ENCODE measurements at places on chromosomes 13 and 19.

GRCh38 chr13:46595136-46595884, 42.3 kb downstream of the LRCH1 start:
- no peak overlapping the region for H3K4me3 ChIP-seq
- H3K27me3 ChIP-seq, result no peaks in the 10 kb centered on the region
- peaks cover 81% of the 10 kb centered on the region for H3K4me1 ChIP-seq

DNA sequence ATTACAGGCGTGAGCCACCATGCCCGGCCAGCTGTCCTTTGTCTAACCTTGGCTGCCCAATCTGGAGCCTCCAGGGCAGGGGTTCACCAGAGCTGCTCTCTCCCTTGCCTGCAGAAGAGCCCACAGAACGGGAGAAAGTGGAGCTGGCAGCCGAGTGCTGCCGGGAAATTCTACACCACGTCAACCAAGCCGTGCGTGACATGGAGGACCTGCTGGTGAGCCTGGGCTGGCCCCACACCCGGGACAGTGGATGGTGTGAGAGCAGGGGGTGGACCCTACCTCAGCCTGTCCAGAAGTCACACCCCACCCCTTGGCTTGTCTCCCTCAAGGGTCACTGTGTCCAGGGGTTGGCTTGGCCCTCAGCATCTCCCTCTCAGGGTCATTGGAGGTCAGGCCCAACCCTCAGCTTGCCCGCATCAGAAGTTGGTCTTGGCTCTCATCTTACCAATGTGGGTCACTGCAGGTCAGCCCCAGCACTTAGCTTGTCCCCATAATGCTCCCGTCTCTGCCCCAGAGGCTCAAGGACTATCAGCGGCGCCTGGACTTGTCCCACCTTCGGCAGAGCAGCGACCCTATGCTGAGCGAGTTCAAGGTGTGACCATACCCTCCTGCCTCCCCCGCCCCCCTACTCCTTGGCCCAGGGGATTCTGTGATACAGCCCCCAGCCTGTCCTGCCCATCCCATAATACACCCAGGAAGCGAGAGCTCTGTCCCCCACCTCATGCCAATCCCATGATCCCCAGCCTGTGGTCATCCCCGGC, 20.4 kb downstream of the ARHGEF1 start:
- no peak overlapping the region for H3K4me3 ChIP-seq
- peak overlapping the region; percentile 58 for H3K27ac ChIP-seq
- H3K4me1 ChIP-seq, result peaks cover 5% of the 10 kb centered on the region
- no peak for DNase-seq
- H3K27me3 ChIP-seq, result no peaks in the 10 kb centered on the region

DNA sequence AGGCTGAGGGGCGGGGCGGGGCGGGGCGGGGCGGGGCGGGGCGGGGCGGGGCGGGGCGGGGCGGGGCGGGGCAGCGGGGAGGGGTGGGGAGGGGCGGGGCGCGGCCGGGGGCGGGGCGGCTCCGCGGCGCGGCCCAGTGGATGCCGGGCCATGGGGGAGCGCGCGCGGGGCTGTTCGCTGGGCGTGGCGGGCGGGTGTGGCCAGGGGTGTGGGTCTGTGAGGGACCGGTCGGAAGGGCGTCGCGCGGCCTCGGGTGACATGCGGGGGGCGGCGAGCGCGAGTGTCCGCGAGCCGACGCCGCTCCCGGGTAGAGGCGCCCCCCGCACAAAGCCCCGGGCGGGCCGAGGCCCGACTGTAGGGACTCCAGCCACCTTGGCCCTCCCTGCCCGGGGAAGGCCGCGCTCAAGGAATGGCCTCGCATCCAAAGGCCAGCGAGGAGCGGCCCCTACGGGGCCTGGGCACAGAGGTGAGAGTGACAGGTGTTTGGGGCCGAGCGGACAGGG, at the start of gene ZFP28:
ZFP28 (plus strand) TSS at position 188 of the 503 bp plus-strand sequence; CDS start at position 259, 71 bp downstream.
- no peaks in the 10 kb centered on the region for H3K36me3 ChIP-seq
- peak; percentile 87 for DNase-seq
- peak within 1 kb of the TSS; percentile 78 for H3K4me3 ChIP-seq
- H3K27ac ChIP-seq, result peak within 1 kb of the TSS; percentile 94
- no peaks in the 10 kb centered on the region for H3K27me3 ChIP-seq

DNA sequence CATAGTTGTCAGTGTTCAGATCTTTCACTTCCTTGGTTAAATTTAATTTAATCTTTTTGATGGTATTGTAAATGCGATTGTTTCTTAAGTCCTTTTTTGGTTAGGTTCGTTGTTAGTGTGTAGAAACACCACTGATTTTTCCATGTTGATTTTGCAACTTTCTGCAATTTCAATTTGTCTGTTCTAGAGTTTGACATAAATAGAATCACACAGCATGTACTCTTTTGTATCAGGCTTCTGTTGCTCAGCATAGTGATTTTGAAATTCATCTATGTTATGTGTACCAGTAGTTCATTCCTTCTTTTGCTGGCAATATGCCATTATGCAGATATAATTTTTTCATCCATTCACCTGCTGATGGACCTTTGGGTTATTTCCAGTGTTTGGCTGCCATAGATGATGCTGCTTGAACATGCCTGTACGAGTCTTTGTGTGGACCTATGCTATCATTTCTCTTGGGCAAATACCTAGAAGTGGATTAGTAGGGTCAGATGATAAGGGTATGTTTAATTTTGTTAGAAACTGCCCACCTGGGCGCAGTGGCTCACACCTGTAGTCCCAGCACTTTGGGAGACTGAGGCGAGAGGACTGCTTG, 33.1 kb downstream of the BICRA start:
- DNase-seq, result no peak
- H3K4me3 ChIP-seq, result no peak overlapping the region
- H3K4me1 ChIP-seq, result peaks cover 12% of the 10 kb centered on the region

DNA sequence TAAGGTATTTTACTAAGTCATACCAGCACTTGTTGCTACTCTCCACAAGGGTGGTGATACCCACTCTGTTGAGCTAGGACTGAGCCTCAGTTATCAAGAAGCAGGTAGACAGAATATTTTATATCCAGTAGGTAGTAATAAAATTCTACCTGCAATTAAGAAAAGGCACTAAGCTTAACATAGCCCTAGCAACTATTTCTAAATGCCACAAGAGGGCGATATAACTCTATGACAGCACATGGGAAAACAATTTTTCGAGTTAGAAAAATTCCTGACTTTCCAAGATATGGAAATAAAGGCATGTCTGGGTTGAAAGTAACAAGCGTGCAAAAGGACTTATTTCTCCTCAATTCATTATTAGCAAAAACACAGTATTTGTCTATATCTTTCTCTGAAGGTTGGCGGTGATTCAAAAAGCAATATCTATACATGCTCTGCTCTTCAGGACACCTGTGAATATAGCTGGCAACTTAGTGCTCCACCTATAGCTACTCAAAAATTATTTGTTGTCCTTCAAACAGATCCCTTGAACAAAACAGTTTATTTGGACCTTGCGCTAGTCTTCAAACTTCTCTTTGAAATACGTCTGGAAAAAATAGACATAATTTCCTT, 14.7 kb downstream of the CCDC169 start:
- H3K27me3 ChIP-seq, result no peaks in the 10 kb centered on the region
- H3K27ac ChIP-seq, result no peak overlapping the region
- DNase-seq, result no peak
- no peak overlapping the region for H3K4me3 ChIP-seq

- H3K4me3 ChIP-seq, result no peak overlapping the region
- H3K4me1 ChIP-seq, result no peaks in the 10 kb centered on the region
- no peaks in the 10 kb centered on the region for H3K27me3 ChIP-seq
- no peak for DNase-seq
These were observed 2301.2 kb downstream of the PCDH9 start for GRCh38 chr13:64928696-64929499.

- H3K27me3 ChIP-seq, result no peaks in the 10 kb centered on the region
- no peak overlapping the region for H3K4me3 ChIP-seq
- no peaks in the 10 kb centered on the region for H3K36me3 ChIP-seq
These were observed 10.1 kb upstream of the SHISA2 start for GRCh38 chr13:26061947-26062346.

- H3K4me1 ChIP-seq, result peaks cover 8% of the 10 kb centered on the region
- H3K36me3 ChIP-seq, result peaks cover 22% of the 10 kb centered on the region
- no peak overlapping the region for H3K4me3 ChIP-seq
- H3K27me3 ChIP-seq, result peaks cover 5% of the 10 kb centered on the region
These were observed 20.1 kb downstream of the WTIP start for GRCh38 chr19:34501339-34502320.

DNA sequence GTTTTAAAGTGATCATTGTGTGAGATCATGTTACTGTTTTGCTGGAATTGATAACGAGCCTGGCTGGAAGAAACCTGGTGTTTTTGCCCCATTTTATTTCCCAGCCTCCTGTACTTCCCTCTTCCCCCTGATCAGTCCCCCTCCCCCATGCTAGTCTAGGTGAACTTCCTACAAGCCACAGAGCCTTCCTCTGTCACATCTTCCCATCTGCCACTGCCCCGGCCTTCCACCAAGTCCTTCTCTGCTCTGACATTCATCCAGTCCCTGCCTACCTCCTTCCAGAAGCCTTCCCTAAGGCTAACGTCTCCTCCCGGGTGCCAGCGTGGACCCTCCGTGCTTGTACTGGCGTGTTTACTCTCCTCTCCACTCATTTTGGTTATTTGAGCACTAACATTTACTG, 14.3 kb downstream of the FARP1 start:
- no peak overlapping the region for H3K4me3 ChIP-seq
- no peaks in the 10 kb centered on the region for H3K36me3 ChIP-seq
- H3K4me1 ChIP-seq, result peaks cover 9% of the 10 kb centered on the region
- no peak for DNase-seq
- no peaks in the 10 kb centered on the region for H3K27me3 ChIP-seq

GRCh38 chr19:33175886-33176669, 18.1 kb upstream of the LRP3 start:
- peak overlapping the region; percentile 82 for H3K4me3 ChIP-seq
- no peaks in the 10 kb centered on the region for H3K27me3 ChIP-seq
- peak overlapping the region; percentile 94 for H3K27ac ChIP-seq
- peaks cover 16% of the 10 kb centered on the region for H3K4me1 ChIP-seq
- no peaks in the 10 kb centered on the region for H3K36me3 ChIP-seq
- DNase-seq, result no peak

DNA sequence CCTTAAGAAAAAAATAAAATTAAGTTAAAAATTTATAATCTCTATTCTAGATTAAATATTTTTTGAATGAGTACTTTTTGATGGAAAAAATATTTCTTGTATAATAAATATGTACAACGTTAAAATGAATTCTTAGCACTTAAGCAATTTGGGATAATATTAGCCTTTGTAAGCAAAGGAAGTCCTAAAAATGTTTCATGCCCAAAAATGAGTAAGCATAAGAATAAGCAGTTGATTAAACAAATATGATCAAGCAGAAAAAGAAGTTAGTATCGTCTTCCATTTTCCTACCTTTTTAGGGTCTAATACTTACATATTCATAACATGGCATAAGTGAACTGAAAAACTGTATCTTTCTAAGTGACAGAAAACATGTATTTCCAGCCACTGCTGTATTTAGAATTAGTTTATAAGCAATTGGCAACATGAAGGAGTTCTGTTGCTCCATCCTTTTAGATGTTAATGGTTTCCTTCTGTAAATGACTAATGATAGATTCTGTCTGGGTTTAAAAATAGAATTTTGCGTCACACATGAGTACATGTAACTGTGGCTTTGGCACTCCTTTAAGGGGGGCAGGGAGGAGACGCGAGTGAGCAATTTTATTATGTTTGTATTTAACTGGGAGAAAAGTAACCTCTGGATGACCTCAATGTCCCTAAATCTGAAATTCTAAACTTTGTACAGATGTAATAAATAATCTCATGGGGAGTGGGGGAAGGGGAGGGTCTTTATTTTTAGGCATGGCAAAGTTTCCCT, 237.4 kb downstream of the RGCC start:
- H3K27me3 ChIP-seq, result no peaks in the 10 kb centered on the region
- DNase-seq, result no peak
- H3K27ac ChIP-seq, result peak overlapping the region; percentile 20
- no peaks in the 10 kb centered on the region for H3K36me3 ChIP-seq

DNA sequence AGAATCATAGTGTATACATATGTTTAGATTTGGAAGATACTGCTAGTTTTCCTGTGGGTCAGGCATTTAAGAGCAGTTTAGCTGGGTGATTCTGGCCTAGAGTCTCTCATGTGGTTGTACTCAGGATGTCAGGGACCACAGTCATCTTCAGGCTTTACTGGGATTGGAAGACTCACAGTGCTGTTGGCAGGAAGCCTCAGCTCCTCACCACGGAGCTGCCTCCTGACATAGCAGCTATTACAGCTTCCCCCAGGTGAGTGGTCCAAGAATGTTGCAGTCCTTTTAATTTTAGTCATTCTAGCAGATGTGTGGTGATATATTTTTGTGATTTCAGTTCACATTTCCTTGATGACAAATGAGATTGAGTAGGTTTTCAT, 16.9 kb upstream of the GPR18 start:
- H3K27ac ChIP-seq, result no peak overlapping the region
- no peaks in the 10 kb centered on the region for H3K36me3 ChIP-seq
- no peaks in the 10 kb centered on the region for H3K27me3 ChIP-seq
- DNase-seq, result no peak

DNA sequence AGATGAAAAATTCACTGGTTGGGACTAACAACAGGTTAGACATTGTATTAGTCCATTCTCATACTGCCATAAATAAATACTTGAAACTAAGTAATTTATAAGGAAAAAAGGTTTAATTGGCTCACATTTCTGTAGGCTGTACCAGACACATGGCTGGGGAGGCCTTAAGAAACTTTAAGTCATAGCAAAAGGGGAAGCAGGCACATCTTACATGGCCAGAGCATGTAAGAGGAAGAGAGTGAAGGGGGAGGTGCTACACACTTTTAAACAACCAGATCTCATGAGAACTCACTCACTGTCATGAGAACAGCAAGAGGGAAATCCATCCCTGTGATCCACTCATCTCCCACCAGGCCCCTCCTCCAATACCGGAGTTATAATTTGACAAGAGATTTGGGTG, 125.9 kb downstream of the SUCLA2 start:
- H3K36me3 ChIP-seq, result no peaks in the 10 kb centered on the region
- no peak overlapping the region for H3K4me3 ChIP-seq
- no peak for DNase-seq
- no peaks in the 10 kb centered on the region for H3K4me1 ChIP-seq
- H3K27me3 ChIP-seq, result no peaks in the 10 kb centered on the region

DNA sequence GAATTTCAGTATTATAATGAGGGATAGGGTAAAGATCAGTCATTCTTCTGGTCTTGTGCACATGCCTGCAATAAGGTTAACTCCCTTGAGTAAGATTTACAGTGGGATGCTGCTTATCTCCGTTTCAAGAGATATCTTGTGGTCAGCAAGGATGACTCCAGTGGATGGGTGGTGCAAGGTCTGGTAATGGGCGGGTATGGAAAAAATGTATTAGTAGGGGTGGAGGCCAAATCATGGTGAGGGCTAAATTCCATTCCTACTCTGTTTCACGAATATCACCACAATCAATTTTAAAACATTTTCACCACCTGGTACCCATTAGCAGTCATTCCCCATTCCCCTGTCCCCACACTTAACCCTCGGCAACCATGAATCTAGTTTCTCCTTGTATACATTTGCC, 40.6 kb downstream of the CCDC122 start:
- no peaks in the 10 kb centered on the region for H3K36me3 ChIP-seq
- H3K27me3 ChIP-seq, result no peaks in the 10 kb centered on the region
- H3K27ac ChIP-seq, result no peak overlapping the region
- DNase-seq, result no peak
- H3K4me1 ChIP-seq, result no peaks in the 10 kb centered on the region

All from lower lobe of right lung (tissue), 2 donors.